ENCODE measurements at places on chromosomes 11 and 22. TPM values are rescaled to one million over a fixed set of nuclear protein-coding genes. Genes with fewer than 3 reads are reported as not detected.

The CASP5 gene
- 0.50 TPM for total RNA-seq

The UBQLNL gene
- not detected for total RNA-seq

The P4HA3 gene
- total RNA-seq = 0.21 TPM

The HEPN1 gene
- not detected for total RNA-seq

The DCDC1 gene
- not detected for total RNA-seq

The MRPL49 gene
- 30.1 TPM for total RNA-seq

The APLNR gene
- total RNA-seq = not detected

The FAT3 gene
- not detected for total RNA-seq

The POU2AF3 gene
- total RNA-seq = 0.36 TPM

The ESAM gene
- total RNA-seq = 0.07 TPM

The XKR3 gene
- not detected for total RNA-seq

The ZNF70 gene
- 2.9 TPM for total RNA-seq

The FGF4 gene
- total RNA-seq = not detected

The NELL1 gene
- not detected for total RNA-seq

The SLC1A2 gene
- total RNA-seq = under 0.01 TPM

The RASD2 gene
- total RNA-seq = under 0.01 TPM

All from nasal cavity respiratory epithelium epithelial cell of viscerocranial mucosa (primary cell).